ENCODE measurements at places on chromosomes 12 and 14. TPM values are rescaled to one million over a fixed set of nuclear protein-coding genes. Genes with fewer than 3 reads are reported as not detected.

DNA sequence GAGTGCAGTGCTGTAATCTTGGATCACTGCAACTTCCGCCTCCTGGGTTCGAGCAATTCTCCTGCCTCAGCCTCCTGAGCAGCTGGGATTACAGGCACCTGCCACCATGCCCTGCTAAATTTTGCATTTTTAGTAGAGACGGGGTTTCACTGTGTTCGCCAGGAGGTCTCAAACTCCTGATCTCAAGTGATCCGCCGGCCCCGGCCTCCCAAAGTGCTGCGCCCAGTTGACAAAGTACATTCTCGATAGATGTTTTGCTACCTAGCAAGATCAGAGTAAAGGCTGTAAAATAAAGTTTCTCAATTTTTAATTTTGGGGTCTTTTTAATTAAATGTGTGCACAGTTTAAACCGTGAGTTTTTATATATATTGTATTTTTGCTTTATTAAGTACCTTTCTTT, 248.9 kb downstream of the CCER1 start:
- no peak overlapping the region for H3K4me3 ChIP-seq
- H3K4me1 ChIP-seq, result no peaks in the 10 kb centered on the region
- H3K36me3 ChIP-seq, result no peaks in the 10 kb centered on the region
- H3K27ac ChIP-seq, result no peak overlapping the region

GRCh38 chr12:8697476-8698131, at the start of gene RIMKLB:
RIMKLB (plus strand) TSS chr12:8697991; CDS start chr12:8713867, 15,876 bp downstream.
- no peaks in the 10 kb centered on the region for H3K36me3 ChIP-seq
- no peaks in the 10 kb centered on the region for H3K27me3 ChIP-seq
- H3K4me3 ChIP-seq, result peak within 1 kb of the TSS; percentile 92
- DNase-seq, result no peak
- peaks cover 16% of the 10 kb centered on the region for H3K4me1 ChIP-seq

- no peak overlapping the region for H3K27ac ChIP-seq
- no peaks in the 10 kb centered on the region for H3K4me1 ChIP-seq
- no peak overlapping the region for H3K4me3 ChIP-seq
- H3K36me3 ChIP-seq, result no peaks in the 10 kb centered on the region
- no peak for DNase-seq
Observed at GRCh38 chr12:118813778-118814357, 167.5 kb upstream of the SRRM4 start.

DNA sequence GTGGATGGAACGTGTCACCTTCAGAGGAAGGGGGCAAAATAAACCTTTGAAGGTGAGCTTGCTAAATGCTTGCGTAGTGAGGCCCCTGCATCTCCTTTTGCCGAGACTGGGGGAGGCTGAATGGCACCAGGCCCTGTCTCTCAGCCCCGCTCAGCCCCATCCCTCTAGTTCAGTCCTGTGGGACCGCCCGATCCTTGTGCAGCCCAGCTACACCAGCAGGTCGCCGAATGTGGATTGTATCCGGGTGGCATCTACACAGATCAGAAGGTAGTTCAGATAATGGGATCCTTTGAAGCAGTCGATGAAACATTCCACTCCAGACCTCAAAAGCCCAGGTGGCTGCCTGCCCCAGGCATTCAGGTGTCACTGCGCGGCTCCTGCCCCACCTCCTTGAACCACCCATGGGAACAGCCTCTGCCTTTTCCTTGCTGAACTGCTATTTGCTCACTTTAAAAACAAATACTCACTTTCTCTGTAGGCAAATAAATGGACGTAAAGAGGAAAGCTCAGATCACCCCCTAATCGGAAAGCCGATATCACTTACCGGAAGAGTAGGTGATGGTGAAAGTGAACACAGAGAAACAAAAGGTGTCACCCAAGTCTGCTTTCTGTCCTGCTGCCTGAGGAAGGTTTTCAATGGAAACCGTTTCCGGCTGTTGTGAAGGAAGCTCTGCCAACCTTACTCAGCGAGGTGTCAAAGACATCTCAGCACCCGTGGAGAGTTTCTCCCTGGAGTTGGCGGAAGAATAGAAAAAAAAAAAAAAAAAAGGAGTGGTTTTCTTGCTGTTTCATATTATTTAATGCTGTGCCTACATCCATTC, 100.3 kb upstream of the NCOR2 start:
- peaks cover 21% of the 10 kb centered on the region for H3K4me1 ChIP-seq
- peak; percentile 20 for DNase-seq
- no peaks in the 10 kb centered on the region for H3K27me3 ChIP-seq

GRCh38 chr14:81348061-81348460, 52.1 kb downstream of the STON2 start:
- H3K4me3 ChIP-seq, result no peak overlapping the region
- DNase-seq, result no peak
- no peaks in the 10 kb centered on the region for H3K36me3 ChIP-seq
- no peaks in the 10 kb centered on the region for H3K4me1 ChIP-seq

- DNase-seq, result no peak
- no peak overlapping the region for H3K27ac ChIP-seq
- peaks cover 11% of the 10 kb centered on the region for H3K4me1 ChIP-seq
- no peak overlapping the region for H3K4me3 ChIP-seq
- H3K27me3 ChIP-seq, result no peaks in the 10 kb centered on the region
Observed at GRCh38 chr14:52336241-52336640, 22.1 kb downstream of the PTGER2 start.

DNA sequence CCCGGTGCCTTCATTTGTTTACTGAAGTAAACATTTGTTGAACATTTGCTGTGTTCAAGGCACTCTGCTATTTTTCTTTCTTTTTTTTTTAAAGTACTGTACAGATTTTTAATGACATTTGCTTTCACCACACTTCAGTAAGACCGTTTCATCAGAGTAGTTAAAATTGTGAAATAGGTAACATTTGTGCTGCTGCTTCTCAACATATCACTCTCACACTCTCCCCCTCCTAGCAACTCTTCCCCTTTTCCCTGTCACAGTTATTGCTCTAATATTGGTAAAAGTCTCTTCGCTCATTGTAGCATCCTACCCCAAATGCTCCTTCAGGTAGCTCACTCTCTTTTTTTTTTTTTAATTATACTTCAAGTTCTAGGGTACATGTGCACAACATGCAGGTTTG, 49.6 kb downstream of the SRGAP1 start:
- no peak for DNase-seq
- H3K4me1 ChIP-seq, result peaks cover 21% of the 10 kb centered on the region
- no peak overlapping the region for H3K4me3 ChIP-seq

DNA sequence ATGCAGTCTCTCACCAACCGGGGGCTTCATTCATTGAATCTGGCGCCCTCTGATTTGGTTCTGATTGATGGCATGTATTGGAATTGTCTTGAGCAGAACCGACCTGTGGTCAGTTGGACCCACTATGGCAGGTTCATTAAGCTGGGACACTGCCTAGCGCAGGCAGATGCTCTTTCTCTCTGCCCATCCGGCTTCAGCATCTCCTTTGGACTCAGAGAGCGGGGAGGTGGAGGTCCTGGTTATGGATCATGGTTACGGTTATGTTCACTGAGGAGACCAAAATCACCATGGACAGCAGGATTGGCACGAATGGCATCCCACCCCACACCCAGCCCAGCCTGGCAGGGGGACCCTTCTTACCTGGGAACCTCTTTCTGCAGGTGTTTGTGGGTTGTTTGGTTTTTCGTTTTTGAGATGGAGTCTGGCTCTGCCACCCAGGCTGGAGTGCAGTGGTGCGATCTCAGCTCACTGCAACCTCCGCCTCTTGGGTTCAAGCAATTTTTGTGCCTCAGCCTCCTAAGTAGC, 16.4 kb upstream of the BCL7A start:
- H3K27me3 ChIP-seq, result no peaks in the 10 kb centered on the region
- H3K4me1 ChIP-seq, result no peaks in the 10 kb centered on the region
- H3K36me3 ChIP-seq, result no peaks in the 10 kb centered on the region
- H3K27ac ChIP-seq, result no peak overlapping the region
- no peak overlapping the region for H3K4me3 ChIP-seq

APOLD1 gene
- 23.3 TPM for total RNA-seq

DACT1 gene
- not detected for total RNA-seq

RPL6 gene
- total RNA-seq, result 1,543 TPM

FOXG1 gene
- total RNA-seq, result not detected

MIP gene
- total RNA-seq, result not detected

OR6S1 gene
- not detected for total RNA-seq

RPL41 gene
- total RNA-seq, result 3,423 TPM

PRKD1 gene
- 0.78 TPM for total RNA-seq

INSM2 gene
- not detected for total RNA-seq

LRRIQ1 gene
- total RNA-seq, result 4.2 TPM

All from PC-9 (cell line).